Renal cortical epithelial cell (primary cell): ENCODE measurements at places on chromosomes 5 and 9. TPM values are rescaled to one million over a fixed set of nuclear protein-coding genes. Genes with fewer than 3 reads are reported as not detected.

Gene NUTM2F
- total RNA-seq: not detected in 2 replicates

Gene CTSL
- 79.2 and 157 TPM in 2 replicates for total RNA-seq

Gene FUT7
- not detected in 2 replicates for total RNA-seq

Gene GRM6
- total RNA-seq: not detected in 2 replicates

Gene DBH
- total RNA-seq: not detected in 2 replicates

Gene SPATA31C1
- not detected in 2 replicates for total RNA-seq

Gene IRX2
- total RNA-seq: 6.1 and 20.5 TPM in 2 replicates

Gene GPR150
- 0.69 TPM in 1 of 2 replicates, not detected in the other for total RNA-seq

Gene SLC31A2
- 14.8 and 40.8 TPM in 2 replicates for total RNA-seq

Gene ALDH1A1
- 7.3 and 164 TPM in 2 replicates for total RNA-seq

Gene CER1
- not detected in 2 replicates for total RNA-seq

Gene SLC6A19
- total RNA-seq: not detected in 2 replicates

Gene PDE8B
- total RNA-seq: 0.05 TPM in 1 of 2 replicates, not detected in the other

Gene KLF9
- total RNA-seq: 20.7 and 30.9 TPM in 2 replicates
